CD4-positive, alpha-beta T cell treated with Interleukin-15 for 1 hour (primary cell): ENCODE measurements at places on chromosomes 5 and 9.

GRCh38 chr5:58015175-58015574 is 444.7 kb downstream of the PLK2 start:
- no peak for DNase-seq

DNA sequence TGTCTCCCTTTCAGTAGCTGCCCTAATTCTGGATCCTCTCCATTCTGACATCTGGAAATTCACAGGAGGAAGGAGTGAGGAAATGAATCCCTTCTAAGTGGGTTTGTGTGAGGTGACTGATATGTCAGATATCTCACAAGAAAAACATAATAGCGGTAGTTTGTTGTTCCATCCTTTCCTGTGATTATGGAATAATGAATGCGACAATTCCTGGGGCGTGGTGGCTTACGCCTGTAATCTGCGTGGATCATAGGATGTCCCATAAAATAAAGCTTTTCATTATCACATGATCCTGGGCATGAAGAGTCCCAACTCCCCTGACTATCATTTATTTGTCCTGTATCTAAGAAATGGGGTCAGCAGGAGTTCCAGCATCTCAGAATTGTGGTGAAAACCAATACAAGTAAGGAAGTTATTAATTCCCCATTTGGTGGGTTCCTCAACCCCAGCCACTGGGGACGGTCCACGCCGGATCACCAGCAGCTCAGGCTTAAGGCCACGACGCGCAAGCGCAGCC is 375 bp upstream of the C5orf24 start:
- no peak for DNase-seq

- no peak for DNase-seq
These were observed 148.1 kb downstream of the PARP8 start for GRCh38 chr5:50814556-50814955.

DNA sequence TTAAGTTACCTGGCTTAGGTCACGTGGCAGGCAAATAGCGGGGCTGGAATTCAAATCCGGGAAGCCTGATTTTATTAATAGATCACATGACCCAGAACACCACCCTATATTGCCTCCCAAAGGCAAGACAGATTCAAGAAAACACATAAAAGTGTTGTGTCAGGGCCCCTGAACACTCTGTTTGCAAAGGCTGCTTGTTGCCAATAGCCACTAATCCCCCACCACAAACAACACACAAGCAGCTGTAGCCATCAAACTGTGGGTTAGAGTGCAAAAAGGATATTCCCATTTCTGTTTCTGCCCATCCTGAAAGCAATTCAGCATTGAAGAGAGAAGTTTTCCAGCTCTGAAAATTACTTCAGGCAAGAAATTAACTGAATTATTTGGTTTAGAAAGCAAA is 358.9 kb upstream of the RFX3 start:
- no peak for DNase-seq

GRCh38 chr5:23367874-23368273 is 139.5 kb upstream of the PRDM9 start:
- no peak for DNase-seq
